ENCODE measurements at places on chromosomes 12 and 14.

- no peak for DNase-seq
Observed at GRCh38 chr14:105207460-105207901, 26.4 kb upstream of the NUDT14 start.

GRCh38 chr12:110312581-110313360 is 31.7 kb downstream of the ATP2A2 start:
- DNase-seq: no peak

DNA sequence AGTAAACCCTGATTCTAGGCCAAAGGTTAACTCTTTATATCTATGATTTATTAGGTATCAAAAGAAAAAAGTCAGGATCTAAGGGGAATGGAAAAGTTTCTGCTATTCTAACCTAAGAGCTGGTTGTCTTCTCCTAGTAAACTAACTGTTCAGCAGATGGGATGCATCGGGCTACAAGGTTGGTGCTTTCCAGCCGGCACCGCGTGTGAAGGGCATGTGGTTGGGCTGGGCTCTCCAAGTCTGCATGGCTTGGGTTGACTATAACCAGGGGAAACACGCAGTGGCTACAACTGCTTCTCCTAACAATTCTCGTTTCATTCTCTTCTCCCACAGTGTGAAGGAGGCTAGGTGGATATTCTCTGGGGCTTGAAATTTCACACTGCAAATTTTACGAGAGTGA is 354.5 kb downstream of the APAF1 start:
- DNase-seq: no peak

GRCh38 chr12:15701206-15701605 is 88.0 kb downstream of the EPS8 start:
- DNase-seq: no peak

DNA sequence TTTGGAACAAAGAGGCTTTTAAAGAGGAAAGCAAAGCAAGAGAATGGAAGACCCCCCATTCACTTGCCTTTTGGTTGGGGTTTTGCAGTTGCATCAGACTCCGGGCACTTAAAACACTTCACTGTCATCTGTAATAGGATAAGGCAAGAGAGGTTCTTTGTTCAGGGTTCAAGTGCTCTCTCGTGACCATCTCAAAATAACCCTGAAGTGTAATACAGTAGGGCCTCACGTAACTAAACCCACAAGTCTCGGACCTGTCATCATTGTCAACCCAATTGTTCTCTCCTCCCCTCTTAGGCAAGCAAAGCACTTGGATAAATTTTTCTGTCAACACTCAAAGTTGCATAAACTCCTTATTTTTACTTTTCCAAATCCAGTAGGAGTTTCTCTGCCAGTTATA is 26.9 kb upstream of the MYBPC1 start:
- DNase-seq: no peak

DNA sequence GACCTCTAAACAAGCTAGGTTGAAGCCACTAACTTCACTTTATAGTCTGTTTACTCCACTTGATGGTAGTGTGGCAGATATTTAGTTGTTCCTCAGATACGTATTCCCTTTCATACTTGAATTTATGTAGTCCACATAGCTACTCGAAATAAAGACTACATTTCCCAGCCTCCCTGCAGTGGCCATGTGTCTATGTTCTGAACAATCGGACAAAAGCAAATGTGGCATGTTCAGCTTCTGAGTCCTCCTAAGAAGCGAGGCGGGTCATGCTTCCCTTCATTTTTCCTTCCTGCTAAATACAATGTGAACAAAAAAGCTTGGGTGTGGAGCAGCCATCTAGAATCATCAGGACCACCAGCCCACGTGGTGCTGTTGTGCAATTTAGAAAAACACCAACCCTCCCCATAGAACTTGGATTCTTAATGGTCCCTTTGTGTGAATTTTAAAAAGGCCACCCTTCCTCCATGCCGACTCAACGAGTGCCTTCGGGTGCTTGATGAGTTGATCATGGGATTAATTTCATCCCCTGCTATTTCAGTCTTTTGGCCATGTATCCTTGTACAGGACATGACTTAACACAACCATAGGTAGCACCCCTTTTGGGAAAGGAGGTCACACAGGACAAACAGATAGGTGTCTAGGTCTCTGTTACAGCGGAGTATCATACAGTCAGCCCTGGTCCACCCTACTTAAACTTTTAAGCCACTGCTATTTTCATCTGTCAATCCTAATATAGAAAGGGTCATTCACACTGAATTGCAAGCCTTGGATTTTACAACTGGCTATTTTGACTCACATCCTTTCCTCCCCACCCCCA is 60.7 kb downstream of the ZFC3H1 start:
- no peak for DNase-seq

GRCh38 chr12:132404951-132405741 is 75.8 kb upstream of the GALNT9 start:
- no peak for DNase-seq
